ENCODE measurements at places on chromosomes 7 and 10. TPM values are rescaled to one million over a fixed set of nuclear protein-coding genes. Genes with fewer than 3 reads are reported as not detected.

HUS1 gene
- 46.6 TPM for total RNA-seq

DTX2 gene
- 8.2 TPM for total RNA-seq

DNA sequence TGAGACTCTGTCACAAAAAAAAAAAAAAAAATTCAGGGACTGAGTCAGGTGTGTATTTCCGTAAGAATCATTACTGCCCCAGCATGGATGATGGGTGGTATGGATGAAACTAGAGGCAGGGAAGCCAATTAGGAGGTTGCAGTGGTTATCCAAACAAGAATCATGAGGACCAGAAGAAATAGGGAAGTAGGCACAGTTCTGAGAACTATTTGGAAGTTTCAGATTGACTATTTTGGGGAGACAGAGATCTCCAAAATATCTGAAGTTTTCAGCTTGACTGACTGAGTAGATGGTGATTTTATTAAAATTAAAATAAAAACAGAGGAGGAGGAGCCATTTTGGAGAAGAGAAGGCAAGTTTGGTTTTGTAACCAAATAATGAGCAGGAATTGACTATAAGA is 119.4 kb upstream of the NRBF2 start:
- DNase-seq = no peak
- H3K27ac ChIP-seq = no peak overlapping the region
- H3K27me3 ChIP-seq = no peaks in the 10 kb centered on the region
- no peaks in the 10 kb centered on the region for H3K4me1 ChIP-seq

GRCh38 chr10:34854147-34854601 is 39.1 kb upstream of the PARD3 start:
- 0 out of 2 replicates have a peak, but pooled peaks cover 5% of the 10 kb centered on the region for H3K4me1 ChIP-seq
- DNase-seq = no peak
- H3K4me3 ChIP-seq = no peak overlapping the region
- H3K36me3 ChIP-seq = no peaks in the 10 kb centered on the region
- H3K27ac ChIP-seq = no peak overlapping the region

GRCh38 chr10:130471486-130471885 is 335.3 kb downstream of the GLRX3 start:
- H3K27me3 ChIP-seq = no peaks in the 10 kb centered on the region
- H3K4me1 ChIP-seq = no peaks in the 10 kb centered on the region

DNA sequence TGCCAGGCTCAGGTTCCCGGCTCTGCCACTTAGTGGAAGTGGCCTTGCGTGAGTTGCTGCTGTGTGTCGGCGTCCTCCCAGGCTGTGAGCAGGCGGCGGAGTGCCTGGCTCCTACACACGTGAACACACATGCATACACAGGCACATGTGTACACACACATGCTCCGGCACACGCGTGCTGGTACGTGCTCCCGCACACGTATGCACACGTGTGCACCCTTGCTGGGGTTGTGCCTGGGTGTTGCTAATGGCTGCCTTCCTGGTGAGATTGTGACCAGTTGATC is 107.6 kb downstream of the INPP5A start:
- H3K4me1 ChIP-seq = no peaks in the 10 kb centered on the region
- no peak for DNase-seq
- no peak overlapping the region for H3K4me3 ChIP-seq
- H3K27me3 ChIP-seq = 0 out of 2 replicates have a peak, but pooled peaks cover 3% of the 10 kb centered on the region

DNA sequence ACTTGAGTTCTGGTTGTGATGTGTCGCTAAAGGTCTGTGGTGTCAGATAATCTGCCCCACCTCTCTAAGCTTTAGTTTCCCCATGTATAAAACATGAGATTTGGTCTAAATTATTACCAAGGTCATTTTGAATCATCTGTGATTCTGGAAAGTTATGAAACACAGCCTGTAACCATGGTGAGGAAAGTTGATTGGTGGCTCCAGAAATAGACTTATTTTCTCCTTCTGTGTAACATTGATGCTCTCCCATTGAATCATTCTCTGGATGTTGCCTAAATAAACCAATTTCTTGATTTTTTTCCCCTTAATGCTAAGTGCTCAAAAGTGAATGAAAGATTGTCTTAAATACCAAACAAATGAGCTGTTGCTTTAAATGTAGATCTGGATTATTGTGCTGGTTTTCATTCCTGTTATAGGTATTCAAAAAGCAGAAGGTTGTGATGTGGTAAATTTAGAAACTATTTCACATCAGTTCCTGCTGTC is 30.0 kb upstream of the PCGF5 start:
- no peak overlapping the region for H3K4me3 ChIP-seq
- no peaks in the 10 kb centered on the region for H3K36me3 ChIP-seq
- H3K4me1 ChIP-seq = peaks cover 34% of the 10 kb centered on the region

GRCh38 chr7:7051206-7051877 is 131.0 kb upstream of the C1GALT1 start:
- no peak for DNase-seq
- no peaks in the 10 kb centered on the region for H3K27me3 ChIP-seq
- no peak overlapping the region for H3K27ac ChIP-seq
- no peaks in the 10 kb centered on the region for H3K36me3 ChIP-seq
- H3K4me3 ChIP-seq = no peak overlapping the region
- H3K4me1 ChIP-seq = no peaks in the 10 kb centered on the region

All from SJSA1 (cell line).